ENCODE measurements at places on chromosomes 1 and 21. TPM values are rescaled to one million over a fixed set of nuclear protein-coding genes. Genes with fewer than 3 reads are reported as not detected.

DNA sequence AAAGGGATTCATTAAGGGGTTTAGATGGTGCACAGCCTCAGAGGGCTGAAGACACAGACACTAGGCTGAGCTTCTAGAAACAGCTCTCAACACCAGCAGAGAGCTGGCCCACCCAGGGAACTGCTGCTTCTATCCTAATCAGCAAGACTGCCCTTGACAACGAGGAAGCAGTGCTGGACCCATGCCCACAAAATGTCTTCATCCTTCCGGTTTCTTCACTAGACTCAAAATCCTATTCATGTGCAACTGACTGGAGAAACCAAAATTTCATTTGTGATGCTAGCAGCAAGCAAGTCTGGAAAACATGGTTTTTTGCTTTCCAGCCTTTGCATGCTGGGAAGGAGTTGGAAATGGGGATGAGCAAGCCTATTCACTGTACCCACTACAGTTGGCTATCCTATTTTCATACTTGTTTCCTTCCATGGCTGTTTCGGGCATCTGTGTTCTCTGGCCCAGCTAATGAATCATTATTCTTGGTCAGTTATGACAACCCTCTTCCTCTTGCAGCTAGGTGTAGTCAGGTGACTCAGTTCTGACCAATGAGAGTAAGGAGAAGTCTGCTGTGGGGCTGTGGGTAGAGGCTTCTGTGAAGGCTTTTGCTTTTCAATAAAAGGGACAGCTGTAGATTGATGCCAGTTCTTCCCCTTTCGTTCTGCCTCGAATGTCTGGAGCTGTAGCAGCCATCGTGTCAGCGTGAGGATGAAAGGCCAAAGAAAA lies 14.6 kb upstream of the TMEM61 start:
- no peak for DNase-seq

- peak; percentile 58 for DNase-seq
Measured at GRCh38 chr1:41416552-41417334, 55.5 kb downstream of the FOXO6 start.

DNA sequence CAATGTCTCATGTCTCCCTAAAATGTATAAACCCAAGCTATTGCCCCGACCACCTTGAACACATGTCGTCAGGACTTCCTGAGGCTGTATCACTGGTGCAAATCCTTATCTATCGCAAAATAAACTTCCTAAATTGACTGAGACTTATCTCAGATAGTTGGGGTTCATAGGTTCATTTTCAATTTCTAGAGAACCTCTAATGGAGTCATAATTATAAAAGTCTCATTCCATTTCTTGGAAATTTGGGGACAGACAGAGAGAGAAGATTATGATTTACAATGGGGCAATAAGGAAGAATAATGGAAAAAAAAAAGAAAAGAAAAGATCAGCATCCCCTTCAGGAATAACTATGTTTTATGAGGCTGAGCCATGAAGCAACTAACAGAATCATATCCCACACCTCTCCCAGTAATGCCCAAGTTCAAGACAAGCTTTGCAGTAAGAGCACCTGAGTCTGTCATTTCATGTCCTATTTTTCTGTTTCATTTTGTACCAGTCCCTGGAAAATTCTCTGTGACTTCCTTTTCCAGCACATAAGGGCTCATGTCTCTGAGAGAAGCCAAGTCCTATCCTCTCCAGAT lies 70.0 kb upstream of the ETS2 start:
- no peak for DNase-seq

DNA sequence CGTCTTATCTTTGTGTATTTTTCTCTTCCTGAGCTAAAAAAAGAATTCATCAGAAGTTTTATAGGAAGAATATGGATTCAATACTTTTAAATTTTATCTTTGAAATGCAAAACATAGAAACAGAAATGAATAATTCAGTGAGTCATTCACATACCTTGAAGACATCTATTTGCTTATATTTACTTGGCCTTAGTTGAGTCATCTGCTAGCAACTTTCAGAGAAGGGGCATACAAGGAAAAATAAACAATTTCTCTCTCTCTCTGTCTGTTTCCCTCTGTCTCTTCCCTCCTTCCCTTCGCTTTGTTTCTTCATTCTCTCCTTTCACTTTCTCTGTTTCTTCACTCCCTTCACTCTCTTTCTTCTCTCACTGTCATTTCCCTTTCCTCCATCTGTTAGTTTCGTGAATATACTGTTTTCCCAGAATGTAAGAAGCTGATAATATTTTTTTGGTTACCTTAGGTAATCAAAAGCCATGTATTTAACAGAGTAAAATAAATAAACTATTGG lies 477.2 kb downstream of the BRINP3 start:
- DNase-seq: no peak

The TACSTD2 gene
- polyA plus RNA-seq: 26.2 TPM

All from left kidney (tissue), 8 donors.